ENCODE measurements at places on chromosomes 1 and 21.
A peak's percentile ranks its signal among the peaks of the same experiment; 100 is the strongest.

DNA sequence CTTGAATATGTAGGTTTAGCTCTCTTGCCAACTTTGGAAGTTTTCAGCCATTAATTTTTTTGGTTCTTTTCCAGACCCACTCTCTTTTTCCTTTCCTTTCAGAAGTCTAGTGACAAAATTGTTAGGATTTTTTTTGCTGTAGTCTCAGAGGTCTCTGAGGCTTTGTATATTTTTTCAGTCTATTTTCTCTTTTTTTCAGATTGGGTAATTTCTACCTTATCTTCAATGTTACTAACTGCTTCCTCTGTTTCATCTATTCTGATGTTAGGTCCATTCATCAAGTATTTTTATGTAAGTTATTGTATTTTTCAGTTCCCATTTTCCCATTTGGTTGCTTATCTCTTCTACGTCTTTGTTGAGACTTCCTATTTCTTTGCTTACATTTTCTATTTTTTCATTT lies 15.7 kb downstream of the RGS2 start:
- DNase-seq, result no peak

GRCh38 chr1:151314137-151314875 lies 12.9 kb downstream of the PI4KB start:
- DNase-seq, result peak; percentile 99

GRCh38 chr1:161705537-161705936 lies 1.5 kb upstream of the FCRLA start:
- no peak for DNase-seq

DNA sequence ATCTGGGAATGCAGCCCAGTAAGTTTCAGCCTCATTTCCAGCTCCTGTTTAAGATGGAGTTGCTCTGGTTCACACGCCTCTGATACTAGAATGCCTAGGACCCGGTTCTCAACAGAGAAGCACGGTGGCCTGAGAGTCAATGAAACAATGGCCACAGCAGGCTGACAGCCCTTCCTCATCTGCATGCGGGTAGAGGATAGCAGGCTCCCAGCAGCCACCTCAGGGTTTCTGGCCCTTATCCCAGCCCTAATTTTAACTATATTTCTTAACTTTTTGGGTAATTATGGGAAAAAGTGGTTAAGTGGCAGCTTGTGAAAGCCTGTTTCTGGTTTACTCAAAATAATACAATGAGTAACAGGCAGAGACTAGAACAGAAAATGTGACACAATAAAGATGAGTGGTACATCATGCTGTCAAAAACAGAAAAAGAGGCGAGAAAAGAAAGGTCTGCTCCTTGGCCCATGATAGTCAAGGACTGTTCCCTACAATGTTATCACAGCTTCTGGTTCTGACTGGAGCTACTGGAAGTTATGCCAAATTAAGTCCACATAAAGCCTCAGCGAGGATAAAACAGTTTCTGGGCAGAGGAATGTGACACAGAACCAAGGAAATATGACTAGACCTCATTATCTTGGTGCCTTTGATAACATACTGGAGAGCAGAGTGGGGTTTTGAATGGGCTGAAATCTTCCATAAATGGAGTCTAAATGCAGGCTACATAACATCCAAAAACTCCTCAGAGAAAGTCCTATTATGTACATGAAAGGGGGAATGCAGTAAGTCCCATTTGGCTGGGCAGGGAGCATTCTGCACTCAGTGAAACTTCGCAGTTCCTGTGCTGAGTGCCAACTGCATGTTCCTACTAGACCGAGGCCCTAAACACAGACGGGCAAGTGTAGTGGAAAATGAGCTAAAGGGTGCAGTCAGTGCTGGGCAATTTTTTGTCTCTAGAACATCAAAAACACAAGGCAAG lies 92.1 kb downstream of the NIBAN1 start:
- DNase-seq, result no peak

DNA sequence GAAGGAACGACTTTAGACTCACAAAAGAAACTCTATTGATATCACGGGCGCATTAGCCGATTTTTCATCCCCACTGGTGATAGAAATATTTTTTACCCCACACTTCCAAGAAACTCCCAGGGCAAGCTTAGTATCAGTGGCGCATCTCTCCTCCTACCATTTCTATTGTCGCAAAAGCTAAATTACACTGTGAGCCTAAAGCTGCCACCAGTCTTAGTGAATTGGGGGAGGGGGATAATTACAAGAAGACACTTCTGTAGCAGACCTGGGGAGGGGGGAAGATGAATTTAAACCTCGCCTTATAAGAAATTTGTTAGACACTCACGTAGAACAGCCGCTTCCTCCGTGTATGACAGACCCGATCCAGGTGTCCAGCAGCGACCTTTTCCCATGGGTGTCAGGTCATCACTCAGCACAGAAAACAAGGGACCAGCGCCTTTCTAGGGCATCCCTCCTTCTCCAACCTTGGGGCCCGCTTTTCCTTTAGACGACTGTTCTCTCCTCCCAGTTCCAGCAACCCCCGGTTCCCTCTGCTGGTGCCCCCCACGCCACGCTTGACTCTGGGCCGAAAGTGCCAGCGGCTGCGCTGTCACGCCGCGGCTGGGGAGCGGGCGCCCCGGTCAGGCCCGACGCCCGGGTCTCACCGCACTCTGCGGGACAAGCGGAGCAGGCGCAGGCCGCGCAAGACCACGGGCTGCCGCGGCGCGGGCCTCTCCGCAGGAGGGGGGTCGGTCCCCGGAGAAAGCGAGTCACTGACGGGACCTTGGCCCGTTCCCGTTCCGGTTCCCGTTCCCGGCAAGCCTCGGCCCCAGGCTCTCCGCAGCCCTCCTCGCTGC lies 821 bp downstream of the PHC2 start:
- DNase-seq, result no peak

GRCh38 chr1:45526135-45526644 lies 4.5 kb upstream of the PRDX1 start:
- no peak for DNase-seq

- DNase-seq, result no peak
Measured at GRCh38 chr1:18989896-18990295, 33.4 kb upstream of the IFFO2 start.

DNA sequence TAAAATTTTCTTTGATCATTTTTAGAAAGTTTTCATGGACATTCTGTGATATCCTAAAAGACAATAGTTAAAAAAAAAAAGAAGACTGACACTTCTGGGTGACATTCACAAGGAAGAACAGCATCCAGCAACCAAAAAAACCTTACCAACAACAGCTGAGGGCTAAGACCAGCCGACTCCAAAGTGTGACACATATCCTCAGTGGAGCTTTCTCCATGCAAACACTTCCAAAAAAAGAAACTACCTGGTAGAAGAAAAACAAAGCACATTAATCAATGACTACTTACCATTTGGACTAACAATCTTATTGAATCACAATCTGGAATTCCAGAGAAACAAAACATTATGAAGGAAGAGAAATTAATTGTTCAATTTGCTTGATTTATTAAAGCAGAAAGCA lies 88.2 kb downstream of the IARS2 start:
- DNase-seq, result no peak

DNA sequence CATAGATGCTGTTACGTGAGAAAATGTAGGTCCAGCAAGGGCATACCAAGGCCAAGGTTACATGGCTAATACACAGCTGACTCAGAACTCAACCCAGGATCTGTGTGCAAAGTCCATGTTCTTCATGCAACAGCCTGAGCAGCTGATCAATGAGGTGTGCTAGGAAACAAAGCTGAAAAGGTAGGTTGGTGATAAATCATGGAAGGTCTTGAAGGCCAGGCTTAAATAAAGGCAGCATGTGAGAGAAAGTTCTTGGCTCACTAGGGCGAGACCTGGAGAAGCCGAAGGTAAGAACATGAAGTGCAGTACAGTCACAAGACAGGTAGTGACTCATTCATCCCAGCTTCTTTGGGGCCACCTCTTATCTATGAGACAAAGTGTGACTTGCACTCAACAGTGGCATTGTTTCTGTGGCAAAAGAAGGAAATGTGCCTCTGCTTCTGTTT lies 33.4 kb downstream of the TLR5 start:
- DNase-seq, result no peak

DNA sequence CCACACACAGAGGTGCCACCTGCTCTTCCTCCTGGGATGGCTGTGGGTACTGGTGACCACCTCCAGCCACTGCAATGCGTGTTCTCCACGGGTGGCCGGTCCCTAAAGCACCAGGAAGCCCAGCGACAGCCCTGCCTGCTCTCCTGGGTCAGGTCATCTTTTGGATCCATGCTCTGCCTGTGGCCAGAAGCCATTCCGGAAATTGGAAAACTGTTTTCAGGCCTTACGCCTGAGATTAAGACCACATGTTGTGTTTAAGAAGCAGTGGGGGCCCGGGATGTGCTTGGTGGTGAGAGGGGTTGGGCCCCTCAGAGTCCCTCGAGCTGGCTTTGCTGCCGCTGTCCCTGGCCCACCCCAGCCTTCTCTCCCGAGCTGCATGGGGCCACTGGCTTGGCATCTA lies 150.8 kb downstream of the PEX14 start:
- no peak for DNase-seq

- no peak for DNase-seq
Measured at GRCh38 chr1:87968197-87968955, 639.7 kb downstream of the LMO4 start.

DNA sequence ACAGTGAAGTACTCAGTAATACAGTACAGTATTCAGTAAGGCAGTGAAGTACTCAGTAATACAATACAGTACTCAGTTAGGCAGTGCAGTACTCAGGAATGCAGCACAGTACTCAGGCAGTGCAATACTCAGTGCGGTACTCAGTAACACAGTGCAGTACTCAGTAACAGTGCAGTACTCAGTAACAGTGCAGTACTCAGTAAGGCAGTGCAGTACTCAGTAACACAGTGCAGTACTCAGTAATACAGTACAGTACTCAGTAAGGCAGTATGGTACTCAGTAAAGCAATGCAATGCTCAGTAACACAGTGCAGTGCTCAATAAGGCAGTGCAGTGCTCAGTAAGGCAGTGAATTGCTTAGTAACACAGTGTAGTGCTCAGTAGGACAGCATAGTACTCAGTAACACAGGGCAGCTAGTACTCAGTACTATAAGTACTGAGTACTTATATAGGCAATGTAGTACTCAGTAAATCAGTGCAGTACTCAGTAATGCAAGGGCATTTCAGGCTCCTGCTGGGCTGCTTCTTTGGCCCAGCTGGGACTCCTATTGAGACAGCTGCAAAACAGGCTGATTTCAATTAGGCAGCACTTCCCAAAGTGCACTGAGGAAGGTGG lies 411.3 kb downstream of the DISC1 start:
- no peak for DNase-seq

DNA sequence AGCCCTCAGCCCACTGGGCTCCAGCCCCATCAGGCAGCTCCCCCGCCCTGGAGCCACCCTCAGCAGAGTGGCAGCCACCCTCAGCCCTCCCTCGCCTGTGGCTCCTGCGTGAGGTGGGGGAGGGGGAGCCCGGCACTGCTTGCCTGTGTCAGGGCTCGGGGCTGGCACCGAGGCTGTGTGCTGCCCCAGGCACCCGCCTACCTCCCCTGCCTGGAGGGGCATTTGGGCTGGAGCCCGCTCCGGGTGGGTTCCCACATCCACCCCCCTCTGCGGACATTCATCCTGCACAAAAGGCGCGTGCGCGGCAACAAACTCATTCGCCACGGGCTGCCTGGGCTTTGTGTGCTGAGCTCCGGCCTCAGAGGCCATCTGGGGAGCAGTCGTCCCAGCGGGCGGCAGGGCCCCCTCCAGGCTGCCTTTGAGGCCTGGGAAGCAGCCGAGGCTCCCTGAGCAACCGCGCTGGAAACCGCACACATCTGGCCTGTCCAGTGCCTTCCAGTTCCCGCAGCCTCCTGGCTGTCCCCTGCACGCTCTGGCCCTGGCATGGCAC lies 12.6 kb upstream of the TNFRSF14 start:
- DNase-seq, result no peak

- DNase-seq, result no peak
Measured at GRCh38 chr1:151790940-151791651, 796 bp upstream of the TDRKH start.

DNA sequence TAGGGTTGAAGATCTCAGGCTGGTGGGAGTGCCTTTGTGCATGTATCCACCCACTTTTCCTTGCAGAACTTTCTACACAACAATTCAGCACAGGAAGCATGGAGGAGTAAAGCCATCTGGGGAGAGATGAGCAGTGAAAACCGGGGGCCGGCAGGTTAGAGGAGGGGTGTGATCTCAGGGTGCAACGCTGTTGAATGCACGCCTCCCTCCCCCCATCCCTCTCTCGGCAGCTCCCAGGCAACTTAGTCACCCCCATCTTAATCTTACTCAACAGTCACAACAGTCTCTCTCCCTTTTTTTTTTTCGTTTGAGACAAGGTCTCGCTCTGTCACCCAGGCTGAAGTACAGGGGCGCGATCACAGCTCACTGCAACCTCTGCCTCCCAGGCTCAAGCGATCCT lies 16.6 kb upstream of the ABCG1 start:
- DNase-seq, result no peak

DNA sequence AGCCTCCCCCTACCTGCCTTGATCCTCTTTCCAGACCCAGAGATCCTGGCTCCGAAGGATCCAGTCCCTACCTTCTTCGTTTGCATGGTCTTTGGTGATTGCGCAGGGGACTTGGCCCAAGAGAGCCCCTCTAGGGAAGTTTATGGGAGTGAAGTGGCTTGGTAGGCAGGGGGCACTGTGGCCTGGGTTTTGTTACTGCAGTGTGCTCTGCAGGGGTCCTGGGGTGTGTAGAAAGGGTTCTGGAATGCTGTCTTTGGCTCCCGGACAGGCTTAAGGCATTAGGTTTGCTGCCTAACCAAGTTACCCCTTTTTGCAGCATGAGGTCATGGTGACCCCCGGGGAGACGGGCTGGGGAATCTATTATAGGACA lies 3.8 kb downstream of the ATP8B2 start:
- no peak for DNase-seq

DNA sequence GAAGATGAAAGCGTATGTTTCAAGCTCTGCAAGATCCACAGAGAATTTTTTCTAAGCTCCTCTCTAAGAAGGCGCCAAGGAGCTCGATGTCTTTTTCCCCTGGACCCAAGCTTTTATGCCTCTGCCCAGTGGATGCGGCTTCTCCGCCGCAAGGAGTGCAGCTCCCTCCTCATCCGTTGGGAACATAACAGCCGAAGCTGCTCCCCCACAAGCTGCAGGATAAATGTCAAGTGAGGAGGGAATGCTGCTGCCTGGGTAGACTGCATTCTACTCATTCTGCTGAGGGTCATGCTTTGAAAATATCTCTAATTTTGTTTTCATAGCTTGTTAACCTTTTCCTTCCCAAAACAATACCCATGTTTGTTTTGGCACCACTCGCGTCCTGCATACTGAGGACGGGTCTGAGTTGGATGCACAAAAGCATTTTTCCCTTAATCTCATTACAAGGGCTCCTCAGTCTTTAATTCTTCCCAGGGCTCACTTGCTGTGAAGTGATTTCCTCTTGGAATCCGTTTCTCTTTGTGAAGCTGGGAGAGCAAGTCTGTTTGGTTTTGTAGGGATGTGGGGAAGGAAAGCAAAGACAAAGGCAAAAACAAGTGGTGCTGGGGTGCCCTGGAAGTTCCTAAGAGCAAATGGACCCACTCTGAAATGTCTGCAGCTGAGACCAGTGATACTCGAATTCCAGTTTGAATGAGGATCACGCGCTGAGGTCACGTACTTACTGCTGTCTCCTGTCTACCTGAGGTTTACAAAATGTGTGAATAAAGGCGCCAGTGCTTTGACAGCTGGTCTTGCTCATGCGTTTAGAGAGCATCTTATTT lies 134.0 kb upstream of the IRF2BP2 start:
- peak; percentile 71 for DNase-seq
